IMR-90 (cell line): ENCODE measurements at places on chromosomes 4 and X. TPM values are rescaled to one million over a fixed set of nuclear protein-coding genes. Genes with fewer than 3 reads are reported as not detected.
A peak's percentile ranks its signal among the peaks of the same experiment; 100 is the strongest.

- no peak for DNase-seq
Observed at GRCh38 chr4:82624819-82625218, 63.0 kb upstream of the TMEM150C start.

GRCh38 chr4:78331186-78331585, 220.4 kb upstream of the ANXA3 start:
- DNase-seq, result no peak

DNA sequence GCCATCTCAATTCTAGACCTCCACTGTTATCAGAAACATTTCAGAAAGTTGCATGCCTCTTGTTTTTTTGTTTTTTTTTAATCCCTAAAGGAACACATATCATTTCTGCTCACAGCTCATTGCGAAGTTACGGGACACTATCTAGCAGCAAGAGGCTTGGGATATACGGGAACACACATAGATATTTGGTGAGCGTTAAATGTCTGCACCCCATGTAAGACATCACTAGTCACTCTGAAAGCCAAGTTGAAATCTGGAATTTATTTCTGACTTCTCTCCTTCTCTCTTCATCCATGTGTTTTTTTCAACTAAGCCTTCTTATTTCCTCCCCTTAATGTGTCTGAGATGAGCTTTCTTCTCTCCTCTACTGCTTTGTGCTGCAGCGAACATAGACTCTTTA, 683.7 kb downstream of the PDHA2 start:
- no peak for DNase-seq

- DNase-seq, result no peak
Observed at GRCh38 chr4:152633118-152633517, 46.7 kb downstream of the TMEM154 start.

DNA sequence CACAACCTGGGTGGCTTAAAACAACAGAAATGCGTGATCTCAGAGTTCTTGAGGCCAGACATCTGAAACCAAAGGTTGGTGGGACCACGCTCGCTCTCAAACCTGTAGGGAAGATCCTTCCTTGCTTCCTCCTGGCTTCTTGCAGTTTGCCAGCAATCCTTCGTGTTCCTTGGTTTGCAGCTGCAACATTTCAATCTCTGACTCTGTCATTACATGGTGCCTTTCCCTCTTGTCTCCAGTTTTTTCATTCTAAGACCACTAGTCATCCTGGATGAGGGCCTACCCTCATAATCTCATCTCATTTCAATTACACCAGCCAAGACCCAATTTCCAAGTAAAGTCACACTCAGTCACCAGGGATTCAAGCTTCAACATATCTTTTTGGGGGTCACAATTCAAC, 388.0 kb downstream of the GPM6A start:
- peak; percentile 31 for DNase-seq

DNA sequence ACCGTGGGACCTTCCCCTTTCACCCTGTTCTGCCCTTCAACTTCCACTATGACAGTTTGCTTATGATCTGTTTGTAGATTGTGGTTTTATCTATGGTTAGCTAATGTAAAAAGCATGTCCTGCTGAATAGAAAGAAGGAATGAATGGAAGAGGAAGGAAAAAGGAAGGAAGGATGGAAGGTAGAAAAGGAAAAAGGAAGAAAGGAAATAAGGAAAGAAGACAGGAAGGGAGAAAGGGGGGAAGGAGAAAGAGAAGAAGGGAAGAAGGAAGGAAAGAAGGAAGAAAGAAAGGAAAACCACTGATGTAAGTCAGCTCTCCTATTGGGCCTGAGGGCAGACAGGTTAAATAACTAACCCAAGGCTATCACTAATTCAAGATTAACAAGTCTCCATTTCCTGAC, 319.1 kb upstream of the KLF3 start:
- DNase-seq, result no peak

GRCh38 chr4:165464376-165464775, 85.6 kb downstream of the CPE start:
- DNase-seq, result no peak

- DNase-seq, result no peak
Observed at GRCh38 chrX:19024366-19024765, 40.5 kb upstream of the PHKA2 start.

DNA sequence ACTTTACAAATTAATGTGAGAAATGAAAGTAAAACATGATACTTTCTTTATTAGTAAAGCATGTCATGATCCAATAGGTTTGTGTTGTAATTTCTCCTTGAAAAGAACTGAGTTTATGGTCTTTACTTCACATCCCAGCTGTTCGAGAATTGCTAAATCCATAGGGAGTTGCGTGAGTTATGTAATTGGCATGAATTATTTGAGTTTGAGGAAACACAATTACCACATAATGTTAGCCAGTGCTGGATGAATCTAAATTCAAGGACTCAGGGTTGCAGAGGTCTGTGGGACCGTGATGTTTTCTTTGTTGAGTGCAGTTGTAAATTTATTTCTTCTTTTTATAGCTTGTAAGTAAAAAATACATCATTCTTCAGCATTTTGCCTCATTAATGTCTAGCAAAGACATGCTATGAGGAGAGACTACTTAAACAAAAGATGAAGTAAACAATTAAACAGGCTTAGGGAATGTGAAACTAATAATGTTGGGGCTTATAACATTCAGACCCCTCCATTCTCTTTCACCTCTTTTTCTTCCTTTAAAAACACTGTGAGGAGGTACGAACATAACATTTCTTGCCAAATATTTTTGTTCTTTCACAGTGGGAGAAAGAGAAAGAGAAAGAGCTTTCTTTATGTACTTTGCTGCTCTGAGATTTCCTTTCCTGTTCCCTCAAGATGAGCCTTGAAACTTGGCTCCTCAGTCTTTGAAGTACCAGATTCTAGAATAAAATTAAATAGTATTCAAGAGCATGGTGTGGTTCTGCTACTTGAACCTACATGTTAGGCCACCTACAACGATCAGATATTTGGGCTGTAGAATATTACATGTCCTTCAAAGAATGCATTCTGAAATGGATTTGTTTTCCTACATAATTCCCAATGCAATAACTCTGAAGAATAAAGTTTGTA, 159.6 kb upstream of the ANK2 start:
- peak; percentile 6 for DNase-seq

DNA sequence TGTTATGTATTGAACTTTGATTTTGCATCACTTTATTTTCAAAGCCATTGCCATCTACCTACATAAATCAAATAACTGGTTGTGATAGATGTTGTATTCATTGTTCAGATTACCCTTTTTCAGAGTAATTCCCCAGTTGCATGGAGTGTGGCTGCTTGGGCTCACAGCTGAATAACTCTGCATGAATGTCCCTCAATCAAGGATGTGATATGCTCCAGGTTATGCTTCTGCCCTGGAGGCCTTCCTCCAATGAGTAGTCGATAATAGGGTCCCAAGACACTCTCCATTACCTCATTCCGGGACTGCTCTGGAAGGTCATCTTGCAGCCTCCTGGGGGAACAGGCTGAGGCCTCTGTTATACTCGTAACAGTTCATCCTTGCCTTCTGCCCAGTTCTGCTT, 251.8 kb downstream of the ADGRL3 start:
- DNase-seq, result no peak

- no peak for DNase-seq
Observed at GRCh38 chr4:180430283-180430682, 1812.9 kb upstream of the TENM3 start.

GRCh38 chrX:108640817-108641216, 95.5 kb downstream of the IRS4 start:
- DNase-seq, result no peak

DNA sequence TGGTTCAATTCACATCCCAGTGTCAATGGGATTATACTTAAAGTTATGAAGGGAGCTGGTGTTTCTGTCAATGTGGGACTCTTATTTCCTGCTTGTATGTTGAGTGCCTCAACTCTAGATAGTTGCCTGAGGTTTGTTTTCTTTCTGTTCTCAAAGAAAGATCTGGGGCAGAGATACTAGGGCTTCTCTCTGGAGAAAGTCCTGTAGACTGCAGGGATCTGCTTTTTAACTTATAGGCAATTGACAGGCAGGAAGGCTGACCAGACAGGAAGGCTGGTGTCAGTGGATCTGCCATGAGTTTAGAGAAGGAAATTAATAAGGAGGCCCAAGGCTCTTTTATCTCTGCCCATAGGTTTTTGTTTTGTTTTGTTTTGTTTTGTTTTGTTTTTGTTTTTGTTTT, 64.0 kb upstream of the PRKX start:
- no peak for DNase-seq

- DNase-seq, result peak; percentile 83
Observed at GRCh38 chr4:110087070-110087708, 111.2 kb downstream of the ELOVL6 start.

- no peak for DNase-seq
Observed at GRCh38 chr4:126182336-126182735, 867.6 kb downstream of the FAT4 start.

GRCh38 chrX:136658151-136658550, 10.2 kb downstream of the CD40LG start:
- DNase-seq, result no peak

DNA sequence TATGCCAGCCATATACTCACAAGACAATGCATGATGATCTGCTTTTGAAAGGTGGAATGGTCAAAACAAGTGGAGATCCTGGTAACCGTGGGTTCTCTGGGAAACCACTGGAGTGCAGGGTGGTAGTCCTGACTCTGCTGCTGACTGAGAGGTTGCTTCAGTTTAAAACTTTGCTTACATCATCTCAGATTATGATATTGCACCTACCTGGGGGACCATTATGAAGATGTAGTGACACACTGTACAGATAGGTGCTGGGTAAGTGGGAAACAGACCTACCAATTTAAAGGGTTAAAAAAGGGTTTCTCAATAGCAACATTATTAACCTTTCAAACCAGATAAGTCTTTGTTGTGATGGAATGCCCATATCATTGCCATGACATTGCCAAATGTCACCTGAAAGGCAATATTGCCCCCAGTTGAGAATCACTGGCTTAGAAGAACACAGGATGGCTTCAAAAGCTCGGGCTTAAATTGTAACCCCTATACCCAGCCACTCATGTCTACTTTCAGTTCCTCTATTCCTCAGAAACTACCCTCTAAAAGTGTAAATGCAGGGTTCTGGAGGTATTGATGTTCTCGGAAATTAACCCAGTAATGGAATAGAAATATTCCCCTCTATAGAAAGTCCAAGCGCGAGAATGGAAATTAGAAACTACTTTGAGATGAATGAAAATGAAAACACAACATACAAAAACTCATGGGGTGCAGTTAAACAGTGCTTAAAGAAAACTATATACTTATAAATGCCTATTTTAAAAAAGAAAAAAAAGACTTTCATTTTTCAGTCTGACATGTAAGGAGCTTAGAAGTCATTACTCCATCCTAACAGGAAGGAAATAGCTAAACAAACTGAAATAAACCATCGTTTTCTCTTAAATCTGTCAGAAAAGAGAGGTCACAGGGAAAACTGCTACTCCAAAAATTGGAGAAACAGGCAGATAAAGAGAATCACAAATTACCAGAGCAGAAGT, 65.8 kb downstream of the ARHGEF6 start:
- no peak for DNase-seq

- no peak for DNase-seq
Observed at GRCh38 chr4:74961230-74961629, 28.3 kb downstream of the PARM1 start.

- DNase-seq, result peak; percentile 34
Observed at GRCh38 chr4:184838249-184839074, 12.7 kb upstream of the ACSL1 start.

GRCh38 chrX:155333544-155334100, 792 bp downstream of the CLIC2 start:
- no peak for DNase-seq

- no peak for DNase-seq
Observed at GRCh38 chr4:8383016-8383415, 57.5 kb downstream of the ACOX3 start.

The HELQ gene
- 9.1 and 13.1 TPM in 2 replicates for total RNA-seq

The HTRA3 gene
- total RNA-seq, result 1.1 and 1.3 TPM in 2 replicates

The BRS3 gene
- not detected in 2 replicates for total RNA-seq

The PAGE1 gene
- not detected in 2 replicates for total RNA-seq

The CXorf49 gene
- not detected in 2 replicates for total RNA-seq

The AKAP14 gene
- not detected in 2 replicates for total RNA-seq

The SERTM2 gene
- total RNA-seq, result under 0.01 TPM in 2 replicates

The RTL3 gene
- 0.83 and 1.1 TPM in 2 replicates for total RNA-seq

The SSX4B gene
- total RNA-seq, result not detected in 2 replicates

The RIBC1 gene
- total RNA-seq, result 0.36 and 0.83 TPM in 2 replicates

The SSX4 gene
- not detected in 2 replicates for total RNA-seq

The APLN gene
- under 0.01 and 0.18 TPM in 2 replicates for total RNA-seq

The GLRA3 gene
- total RNA-seq, result not detected in 2 replicates

The TMEM154 gene
- 0.18 and 0.28 TPM in 2 replicates for total RNA-seq

The COL4A6 gene
- total RNA-seq, result 0.28 and 0.36 TPM in 2 replicates

The MAGEB17 gene
- under 0.01 TPM in 2 replicates for total RNA-seq

The CT45A1 gene
- total RNA-seq, result not detected in 2 replicates
